ENCODE measurements at places on chromosomes 7 and 10.

DNA sequence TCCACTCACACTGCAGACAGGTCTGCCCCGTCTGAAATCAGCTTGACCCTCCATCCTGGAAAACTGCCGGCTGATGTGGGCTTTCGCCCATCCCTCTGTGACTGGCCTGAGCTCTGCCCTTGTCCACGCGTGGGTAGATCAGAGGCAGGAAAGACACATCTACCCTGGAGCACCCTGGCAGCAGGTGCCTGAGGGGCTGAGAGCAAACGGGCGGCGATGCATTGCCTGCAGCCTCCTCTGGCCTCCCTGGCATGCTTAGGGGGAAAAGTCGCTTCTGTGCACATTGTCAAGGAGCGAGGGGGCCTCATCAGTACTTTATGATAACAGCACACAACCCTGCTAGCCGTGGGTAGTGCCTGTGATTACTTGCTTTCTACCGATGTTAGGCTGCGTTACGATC lies 109.4 kb downstream of the ADARB2 start:
- DNase-seq, result no peak

DNA sequence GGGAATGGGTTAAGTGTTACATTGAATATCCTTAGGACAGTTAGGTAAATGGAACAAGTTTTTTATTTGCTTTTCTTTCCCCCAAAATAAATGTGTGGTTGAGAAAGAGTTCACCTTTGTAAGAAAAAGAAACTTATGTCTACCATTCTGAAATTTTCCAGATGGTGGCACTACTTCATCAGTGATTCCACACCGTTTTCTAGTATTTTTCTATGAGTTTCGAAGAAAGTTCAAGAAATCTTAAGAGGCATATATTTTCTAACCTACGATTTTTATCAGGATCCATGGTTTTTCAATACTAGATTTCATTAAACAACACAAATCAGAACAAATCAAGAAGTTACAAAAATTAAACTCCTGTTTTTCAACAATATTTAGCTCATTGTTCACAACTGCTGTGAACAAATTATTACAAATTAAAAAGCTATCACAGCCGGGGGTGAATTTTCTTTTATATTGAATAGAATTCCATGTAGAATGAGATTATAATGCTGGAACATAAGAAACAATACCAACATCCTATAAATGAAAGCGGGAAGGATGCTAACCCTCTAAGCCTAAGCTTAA lies 163.1 kb upstream of the NPVF start:
- no peak for DNase-seq

DNA sequence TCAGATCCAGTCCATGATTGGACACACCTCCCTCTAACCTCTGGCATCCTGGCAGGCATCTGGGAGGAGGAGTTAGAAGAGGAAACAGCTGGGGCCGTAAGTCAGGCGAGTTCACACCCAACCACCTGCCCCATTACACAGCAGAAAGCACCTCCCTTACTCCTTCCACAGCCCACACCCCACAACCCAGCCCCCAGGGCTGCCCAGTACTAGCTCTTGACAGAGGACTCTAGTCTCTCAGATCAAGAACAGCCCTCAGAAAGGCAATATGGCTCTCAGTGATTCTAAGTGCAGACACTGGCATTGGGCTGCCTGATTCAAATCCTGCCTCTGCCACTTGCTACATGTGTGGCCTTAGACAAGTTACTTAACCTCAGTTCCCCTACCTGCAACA lies 34.1 kb downstream of the KCNMA1 start:
- no peak for DNase-seq

- no peak for DNase-seq
These were observed 182.6 kb upstream of the FAM3C start for GRCh38 chr7:121578669-121579068.

- no peak for DNase-seq
These were observed 59.8 kb upstream of the IMMP2L start for GRCh38 chr7:111622084-111622483.

GRCh38 chr10:93062514-93063143 lies 2.0 kb downstream of the CYP26C1 start:
- no peak for DNase-seq

DNA sequence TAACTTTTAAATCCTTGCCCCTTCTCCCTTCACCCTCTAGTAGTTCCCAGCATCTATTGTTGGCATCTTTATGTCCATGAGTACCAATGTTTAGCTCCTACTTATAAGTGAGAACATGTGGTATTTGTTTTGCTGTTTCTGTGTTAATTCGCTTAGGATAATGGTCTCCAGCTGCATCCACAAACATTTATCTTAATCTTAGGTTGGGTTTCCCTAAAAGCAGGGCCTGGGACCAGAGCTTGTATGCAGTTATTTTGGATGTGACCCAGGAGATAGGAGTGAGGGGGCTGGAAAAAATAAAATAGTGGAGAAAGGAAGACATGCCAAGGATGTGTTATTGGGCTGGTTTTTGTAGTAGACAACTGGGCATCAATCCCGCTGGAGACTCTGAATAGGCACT lies 571.8 kb downstream of the CCSER2 start:
- no peak for DNase-seq

GRCh38 chr10:110742801-110743200 lies 98.7 kb downstream of the RBM20 start:
- DNase-seq, result no peak

DNA sequence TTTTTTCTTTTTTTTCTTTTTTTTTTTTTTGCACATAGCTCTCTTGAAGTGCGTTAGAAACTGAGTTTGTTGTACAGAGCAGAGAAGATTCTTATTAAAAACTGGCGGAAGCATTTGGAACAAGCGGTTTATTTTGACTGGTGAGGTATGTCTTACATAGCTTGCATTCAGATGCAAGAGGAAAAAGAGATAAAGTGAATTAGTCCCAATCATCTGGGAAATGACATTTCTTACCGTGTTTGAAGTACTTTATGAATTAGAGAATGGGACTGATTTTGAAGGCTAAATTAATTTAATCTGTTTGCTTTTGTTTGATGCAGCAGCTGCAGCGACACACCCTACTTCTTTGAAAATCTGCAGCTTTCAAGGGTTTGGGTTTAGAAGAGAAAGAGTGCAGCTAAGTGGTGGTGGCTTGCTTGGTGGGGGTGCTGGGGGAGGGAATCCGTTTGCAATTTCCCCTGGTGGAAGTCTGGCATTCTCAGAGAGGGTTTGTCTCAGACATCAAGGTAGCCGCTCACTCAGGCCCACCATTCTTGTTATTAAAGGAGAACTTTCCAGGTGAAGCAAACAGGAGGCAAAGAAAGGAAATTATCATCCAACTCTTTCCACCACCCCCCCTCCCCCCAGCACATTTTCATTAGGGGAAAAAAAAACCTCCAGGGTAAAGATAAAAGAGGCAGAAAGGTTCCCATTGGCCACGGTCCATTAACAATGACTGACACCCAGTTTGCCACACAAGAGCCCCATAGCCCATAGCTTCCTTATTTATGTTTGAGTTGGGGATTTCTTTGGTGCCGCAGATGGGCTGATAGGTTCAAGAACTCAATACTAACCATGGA lies 231.7 kb downstream of the SKIDA1 start:
- DNase-seq, result no peak

DNA sequence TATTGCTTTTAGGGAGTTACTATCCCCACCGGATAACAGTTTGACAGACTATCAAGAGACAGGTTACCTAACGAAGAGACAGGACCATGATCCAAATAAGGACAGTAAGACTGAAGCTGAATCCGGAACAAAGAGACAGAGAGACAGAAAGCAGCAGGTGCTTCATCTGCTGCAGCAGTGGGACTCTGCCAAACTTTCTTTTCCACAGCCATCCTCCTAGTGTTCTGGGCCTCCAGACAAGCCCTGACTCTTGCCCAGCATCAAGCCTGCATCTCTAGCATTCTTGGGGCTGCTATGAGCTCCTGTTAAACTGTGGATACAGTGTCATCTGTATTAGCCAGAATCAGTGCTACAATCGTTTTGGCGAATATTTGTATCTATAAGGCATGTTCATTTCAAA lies 761.7 kb downstream of the GRID1 start:
- DNase-seq, result no peak

DNA sequence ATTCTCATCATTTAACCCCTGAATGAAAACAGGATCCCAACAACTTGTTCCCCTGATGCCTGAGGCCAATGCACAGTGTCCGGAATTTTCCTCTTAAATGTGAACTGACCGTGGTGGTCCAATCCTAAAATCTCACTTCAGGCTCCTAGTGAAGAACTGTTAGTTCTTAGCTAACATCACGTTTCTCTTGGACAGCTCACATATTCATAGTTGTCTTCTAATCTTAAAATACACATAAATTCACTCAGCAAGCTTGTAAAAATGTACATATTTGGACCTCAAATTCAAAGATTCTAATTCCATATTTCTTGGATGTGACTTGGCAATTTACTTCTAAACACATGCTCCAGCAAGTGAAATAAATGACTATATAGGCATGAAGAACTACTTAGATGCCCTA lies 297.2 kb downstream of the PCDH15 start:
- no peak for DNase-seq

DNA sequence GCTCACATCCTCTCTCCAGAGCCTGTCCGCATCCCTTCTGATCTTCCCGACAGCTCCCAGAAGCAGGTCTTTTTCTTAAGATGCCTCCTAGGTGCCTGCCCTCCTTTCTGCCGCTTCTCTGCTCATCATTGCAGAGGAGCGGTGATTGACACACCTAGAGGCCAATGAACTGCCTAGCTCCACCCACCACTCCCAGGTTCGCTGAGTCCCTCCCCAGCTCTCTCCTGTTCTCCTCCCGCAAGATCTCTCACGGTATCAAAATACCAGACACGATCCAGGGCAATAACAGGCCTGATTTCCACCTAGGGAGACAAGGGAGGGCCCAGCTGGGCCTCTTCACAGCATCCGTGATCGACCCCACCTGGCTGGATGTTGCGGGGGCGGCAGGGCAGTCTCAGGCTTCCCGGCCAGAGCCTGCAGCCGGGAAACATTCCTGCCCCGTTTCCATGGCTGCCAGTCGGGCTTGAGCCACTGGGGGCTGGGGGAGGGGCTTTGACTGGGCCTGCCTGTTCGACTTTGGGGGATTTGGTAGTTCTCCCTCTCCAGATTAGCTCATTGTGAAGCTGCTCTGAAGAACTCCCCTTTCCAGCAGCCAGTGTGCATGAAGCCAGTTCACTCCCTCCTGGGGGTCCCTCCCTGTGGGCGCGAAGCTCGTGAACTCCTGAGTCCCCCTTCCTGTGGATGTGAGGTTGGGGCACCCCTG lies 373.5 kb downstream of the RPS24 start:
- peak; percentile 8 for DNase-seq

DNA sequence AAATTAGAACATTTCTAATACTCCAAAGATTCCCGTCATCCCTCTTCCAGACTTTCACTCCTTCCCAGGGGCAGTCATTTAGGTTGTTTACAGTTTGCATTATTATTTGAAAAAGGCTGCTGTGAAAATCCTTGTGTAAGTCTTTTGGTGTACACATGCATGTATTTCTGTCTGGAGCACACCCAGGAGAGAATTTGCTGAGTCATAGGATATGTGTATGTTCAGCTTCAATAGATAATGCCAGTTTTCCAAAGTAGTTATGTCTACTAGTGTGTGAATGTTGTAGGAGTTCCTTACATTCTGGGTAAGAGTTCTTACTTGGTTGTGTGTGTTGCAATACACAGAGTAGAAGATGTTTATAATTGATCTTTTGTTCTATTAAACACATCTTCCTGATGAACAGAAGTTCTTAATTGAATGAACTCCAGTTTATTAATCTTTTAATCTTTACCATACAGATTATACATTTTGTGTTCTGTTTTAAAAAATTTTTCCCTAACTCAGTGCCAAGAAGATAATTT lies 25.3 kb downstream of the CROT start:
- no peak for DNase-seq

DNA sequence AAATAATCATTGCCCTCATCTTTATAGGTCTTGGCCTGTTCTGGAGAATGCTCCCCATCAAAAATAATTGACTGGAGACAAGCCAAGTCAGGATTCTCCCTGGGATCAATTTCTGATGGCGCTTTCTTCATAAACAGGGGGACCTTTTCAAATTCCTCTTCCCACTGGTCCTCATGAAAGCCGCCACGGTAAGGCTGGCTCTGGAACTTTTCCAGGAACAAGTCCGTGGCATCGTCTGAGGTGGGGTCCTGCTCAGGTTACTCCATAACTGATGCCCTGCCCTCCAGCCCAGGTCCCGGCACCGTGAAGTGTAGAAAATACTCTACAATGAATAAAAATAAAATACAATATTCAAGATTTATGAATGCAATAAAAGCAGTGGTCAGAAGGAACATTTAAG lies 79.4 kb upstream of the IGFBP3 start:
- DNase-seq, result no peak

- DNase-seq, result no peak
These were observed 385.8 kb upstream of the C7orf33 start for GRCh38 chr7:148204639-148205304.

- DNase-seq, result no peak
These were observed 89.6 kb downstream of the CABCOCO1 start for GRCh38 chr10:61752111-61753011.

DNA sequence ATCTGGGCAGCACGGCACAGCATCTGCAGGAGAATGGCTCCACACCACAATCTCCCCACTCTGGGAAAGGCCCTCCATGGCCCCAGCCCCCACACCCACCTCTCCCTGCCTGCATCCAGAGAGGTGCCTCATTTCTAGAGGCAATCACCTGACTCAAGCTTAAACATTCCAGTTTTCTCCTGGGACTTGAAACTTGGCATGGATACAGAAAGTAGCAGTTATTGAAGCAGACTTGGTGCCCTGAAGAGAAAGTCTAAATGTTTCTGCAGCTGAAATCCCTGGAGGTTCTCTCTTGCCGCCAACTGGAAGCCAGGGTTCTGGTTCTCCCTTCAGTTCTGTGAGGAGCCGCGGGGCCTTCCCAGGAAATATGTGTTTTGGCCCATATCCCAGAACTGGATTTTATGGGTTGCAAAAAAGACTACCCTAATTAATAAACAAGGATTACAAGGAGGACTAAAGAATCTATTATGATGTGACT lies 122.8 kb downstream of the SKIDA1 start:
- no peak for DNase-seq

- no peak for DNase-seq
These were observed 60.2 kb downstream of the SHOC2 start for GRCh38 chr10:110979611-110980010.

- no peak for DNase-seq
These were observed 47.1 kb downstream of the SYPL1 start for GRCh38 chr7:106064771-106065574.

DNA sequence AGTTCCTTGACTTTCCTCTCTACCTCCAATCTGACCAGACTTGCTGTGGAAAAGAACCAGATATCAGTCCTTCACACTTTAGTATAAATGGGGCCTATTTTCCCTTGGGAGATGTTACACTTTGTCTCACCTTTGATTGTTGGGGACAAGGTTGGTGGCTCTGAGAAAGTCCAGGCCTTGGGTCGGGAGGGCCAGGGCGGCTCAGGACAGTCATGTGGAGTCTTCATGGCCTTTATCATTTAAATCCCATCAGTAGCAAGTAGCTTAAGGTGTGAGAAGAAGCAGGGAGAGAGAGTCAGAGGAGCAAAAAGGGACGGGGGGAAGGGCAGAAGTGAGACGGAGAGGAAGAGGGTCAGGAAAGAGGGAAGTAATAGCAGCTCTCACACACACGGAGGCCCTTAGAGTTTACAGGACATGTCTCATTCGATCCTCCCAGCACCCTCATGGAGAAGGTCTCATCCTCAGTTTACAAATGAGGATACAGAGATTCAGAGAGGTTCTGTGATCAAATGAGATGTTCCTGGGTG lies 40.5 kb downstream of the TBATA start:
- no peak for DNase-seq

Measured in effector CD4-positive, alpha-beta T cell (primary cell).